ENCODE measurements at places on chromosomes 6 and 20.

DNA sequence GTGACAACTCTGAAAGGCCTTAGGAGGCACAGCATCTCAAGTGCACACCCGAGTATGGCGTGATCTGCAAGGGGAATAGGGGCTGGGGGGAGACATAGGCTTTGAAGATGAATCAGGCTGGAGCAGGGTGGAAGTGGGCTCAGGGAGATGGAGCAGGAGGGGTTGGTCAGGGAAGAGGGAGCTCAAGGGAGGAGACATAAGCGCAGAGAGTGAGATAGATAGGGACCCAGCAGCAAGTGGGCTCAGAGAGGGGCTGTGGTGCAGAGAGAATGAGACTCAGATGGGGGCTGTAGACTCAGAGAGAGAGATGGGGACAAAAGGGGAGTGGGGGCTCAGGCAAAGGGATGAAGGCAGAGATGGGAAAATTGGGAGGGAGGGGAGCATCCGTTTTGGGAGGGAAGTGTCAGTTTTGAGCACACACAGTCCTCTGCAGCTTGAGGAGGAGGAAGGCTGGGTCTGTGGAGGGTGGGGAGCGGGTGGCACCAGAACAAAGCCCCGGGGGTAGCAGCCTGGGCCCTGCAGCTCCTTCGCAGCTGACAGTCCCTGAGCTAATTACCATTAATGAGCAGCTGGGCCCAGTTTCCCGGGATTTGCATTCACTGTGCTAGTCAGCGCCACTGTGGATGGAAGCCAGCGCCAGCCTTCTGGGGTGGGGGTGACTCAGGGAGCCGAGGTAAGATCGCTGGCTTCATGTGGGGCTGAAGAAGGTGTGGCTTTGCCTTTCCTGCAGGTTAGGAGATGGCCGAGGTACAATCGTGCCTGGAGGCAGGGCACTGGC is 18.7 kb downstream of the SRXN1 start:
- ATAC-seq, result no peak

DNA sequence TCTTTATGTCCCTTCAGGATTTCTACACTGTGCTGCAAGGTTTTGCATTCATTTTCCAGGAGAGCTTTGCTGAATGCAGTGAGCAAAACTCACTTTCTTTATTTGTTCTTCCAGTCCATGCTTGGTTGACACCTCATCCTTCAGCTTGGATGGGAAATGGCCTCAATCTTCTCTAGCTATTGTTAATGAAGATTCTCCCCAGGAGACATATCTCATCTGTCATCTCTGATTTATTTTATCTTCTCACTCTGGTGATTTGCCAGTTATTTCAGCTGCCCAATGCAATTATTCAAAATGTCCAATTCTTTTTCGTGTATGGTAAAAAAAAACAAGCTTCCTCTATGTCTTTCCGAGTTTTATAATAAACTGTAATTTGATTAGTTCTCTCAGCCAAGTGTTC is 77.9 kb upstream of the PAK5 start:
- ATAC-seq, result no peak

- no peak for ATAC-seq
Observed at GRCh38 chr6:151229401-151230276, 10.1 kb upstream of the AKAP12 start.

DNA sequence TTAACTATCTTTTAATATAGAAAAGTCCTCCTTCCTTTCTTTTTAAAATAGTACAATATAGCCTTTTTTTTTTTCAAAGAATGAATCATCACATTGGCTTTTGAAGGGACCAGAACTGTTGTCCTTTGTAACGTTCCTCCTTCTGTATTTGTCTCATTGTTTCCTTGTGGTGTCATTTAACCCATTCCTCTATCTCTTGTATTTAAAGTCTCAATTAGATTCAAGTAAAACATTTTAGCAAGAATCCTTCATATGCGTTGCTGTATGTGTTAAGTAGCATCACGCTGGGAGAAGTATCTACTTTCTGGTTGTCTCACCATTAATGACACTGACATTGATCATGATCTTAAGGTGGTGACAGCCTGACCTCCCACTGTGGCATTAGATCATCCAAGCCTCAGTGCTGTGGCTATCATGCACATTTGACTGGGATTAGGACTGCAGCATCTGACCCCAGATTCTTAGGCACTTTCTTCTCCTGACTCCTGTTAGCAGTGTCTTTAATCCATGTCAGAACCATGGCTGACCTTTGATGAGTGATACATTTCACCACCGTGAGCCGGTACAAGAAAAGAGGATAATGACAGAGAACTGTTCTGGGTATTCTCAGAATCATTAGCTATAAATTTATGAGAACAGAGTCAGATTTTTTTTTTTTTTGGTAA is 67.5 kb upstream of the TFB1M start:
- no peak for ATAC-seq

- peak; percentile 97 for ATAC-seq
Observed at GRCh38 chr6:125153391-125154117, at the start of gene TPD52L1. Gene TPD52L1, plus strand, starts transcription at chr6:125153773. Its CDS starts 179 bp downstream, at chr6:125153952.

GRCh38 chr6:112109262-112109661 is 21.9 kb downstream of the FAM229B start:
- ATAC-seq, result no peak

GRCh38 chr6:9875605-9876353 is 539.1 kb downstream of the TFAP2A start:
- ATAC-seq, result no peak

GRCh38 chr6:35788423-35788982 is 7.7 kb downstream of the CLPSL1 start:
- no peak for ATAC-seq

GRCh38 chr6:112183271-112183671 is 71.1 kb downstream of the LAMA4 start:
- ATAC-seq, result no peak

DNA sequence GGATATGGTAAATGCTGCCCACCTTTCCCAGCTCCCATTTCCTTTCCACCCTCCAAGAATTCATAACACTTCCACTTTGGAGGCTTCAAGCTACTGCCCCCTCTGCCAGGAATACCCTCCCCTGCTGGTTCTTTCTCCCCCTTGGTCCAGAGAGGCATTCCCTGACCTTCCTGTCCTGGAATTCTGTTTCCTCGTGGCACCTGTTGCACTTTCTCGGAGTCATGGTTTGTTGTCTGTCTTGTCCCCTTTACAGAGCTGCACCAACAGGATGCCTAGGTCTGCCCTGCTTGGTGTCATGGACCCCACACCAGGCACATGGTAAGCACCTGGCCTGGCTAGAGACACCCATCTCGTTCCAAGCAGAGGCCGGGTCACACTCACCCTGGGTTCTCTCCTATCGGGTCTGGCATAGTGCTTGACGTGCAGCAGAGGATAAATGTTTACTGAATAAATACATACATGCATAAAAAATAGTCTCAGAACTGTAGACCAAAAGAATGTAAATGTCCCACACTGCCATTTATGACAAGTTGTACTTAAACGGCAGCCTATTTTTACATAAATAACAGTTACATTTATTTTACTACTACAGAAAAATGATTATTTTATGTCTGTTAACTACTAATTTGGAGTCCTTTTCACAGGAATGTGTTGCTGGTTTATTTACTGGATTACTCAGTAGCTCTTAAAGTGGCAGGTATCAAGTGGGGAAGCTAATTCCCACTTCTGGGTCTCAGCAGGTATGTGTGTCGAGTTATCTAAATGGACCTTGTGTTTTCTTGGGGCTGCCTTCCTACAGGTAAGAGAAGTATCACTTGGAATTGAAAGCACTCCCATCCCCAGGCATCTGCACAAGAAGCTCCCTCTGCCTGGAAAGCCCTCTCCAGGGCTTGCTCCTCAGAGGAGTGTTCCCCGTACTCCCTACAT is 69.3 kb downstream of the KIF13A start:
- no peak for ATAC-seq

DNA sequence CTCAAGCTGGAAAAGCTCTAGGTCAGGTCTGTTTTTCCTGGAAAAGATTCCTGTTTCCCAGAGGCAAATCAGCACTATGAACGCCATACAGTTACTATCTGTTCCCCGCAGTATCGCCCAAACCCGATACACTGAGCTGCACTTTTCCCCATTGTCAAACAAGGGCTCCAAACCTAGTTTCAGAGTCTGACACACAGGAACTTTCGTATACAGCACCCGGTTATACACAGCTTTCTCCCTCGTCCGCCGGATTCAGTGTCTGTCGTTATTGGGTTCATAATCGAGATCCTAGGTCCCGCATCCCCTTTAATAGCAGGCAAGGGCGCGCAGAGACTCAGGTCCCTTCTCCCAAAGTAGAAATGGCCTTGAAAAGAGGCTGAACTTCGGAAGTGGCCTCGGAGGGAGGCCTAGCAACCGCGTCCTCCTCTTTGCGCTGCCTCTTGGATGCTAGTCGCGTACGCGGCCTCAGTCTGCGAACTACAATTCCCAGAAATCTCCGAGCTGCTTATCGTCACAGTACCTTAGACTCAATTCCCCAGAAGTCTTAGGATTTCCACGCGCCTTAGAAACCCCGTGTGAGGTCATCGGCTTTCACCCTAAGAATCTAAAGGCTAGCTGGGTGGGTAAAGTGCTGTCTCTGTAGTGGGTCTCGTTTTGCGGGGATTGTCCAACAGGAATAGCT is 34.2 kb downstream of the ZNF391 start:
- no peak for ATAC-seq

DNA sequence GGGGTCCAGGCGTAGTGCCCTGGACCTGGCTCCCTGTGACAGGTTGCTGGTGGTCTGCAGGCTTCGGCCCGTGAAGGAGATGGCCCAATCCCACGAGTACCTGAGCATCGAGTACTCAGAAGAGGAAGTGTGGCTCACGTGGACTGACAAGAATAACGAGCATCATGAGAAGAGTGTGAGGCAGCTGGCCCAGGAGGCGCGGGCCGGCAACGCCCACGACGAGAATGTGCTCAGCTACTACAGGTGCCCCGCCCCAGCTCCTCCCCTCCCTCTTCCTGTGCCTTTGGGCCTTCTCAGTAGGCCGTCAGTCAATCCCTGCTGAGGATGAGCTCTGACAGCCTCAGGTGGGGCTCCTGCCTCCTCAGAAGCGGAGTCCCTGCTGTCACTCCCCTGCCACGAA is 42.6 kb downstream of the UQCC2 start:
- ATAC-seq, result no peak

DNA sequence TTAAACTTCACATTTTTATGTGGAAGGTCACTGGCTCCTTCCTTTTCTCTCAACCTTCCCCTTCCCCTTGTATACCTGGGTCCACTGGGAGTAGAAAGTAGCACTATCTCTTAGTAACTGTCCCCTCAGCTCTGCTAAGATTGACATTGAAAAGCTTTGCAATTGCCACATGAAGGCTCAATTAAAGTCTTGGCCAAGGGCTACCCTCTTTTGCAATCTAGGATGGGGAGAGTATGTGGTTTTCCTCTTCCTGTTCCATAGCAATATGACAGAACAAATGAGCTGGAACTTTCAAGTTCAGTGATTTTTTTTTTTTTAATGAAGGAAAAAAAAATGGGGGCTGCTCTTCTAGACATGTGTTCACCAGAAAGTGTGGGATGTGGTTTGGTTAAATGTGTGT is 37.1 kb downstream of the PROKR2 start:
- no peak for ATAC-seq

DNA sequence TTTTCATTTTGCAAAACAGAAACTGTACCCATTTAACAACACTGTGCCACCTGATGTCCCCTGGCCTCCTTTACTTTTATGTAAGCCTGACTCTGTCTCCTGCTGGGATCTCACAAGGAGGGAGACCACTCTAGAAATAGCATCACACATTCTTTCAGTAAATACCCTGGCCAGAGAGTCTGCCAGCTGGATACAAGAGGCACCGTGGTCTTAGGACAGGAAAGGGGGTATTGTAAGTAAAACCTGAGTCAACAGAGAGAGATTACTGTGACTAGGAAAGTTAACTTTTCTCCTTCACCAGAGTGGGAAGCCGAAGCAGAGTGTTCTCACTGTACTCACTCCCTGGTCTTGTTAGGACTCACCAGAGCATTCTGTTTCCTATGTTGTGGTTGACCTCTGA is 27.8 kb downstream of the CMTR1 start:
- ATAC-seq, result no peak

- ATAC-seq, result no peak
Observed at GRCh38 chr20:46117704-46118467, at the start of gene CD40. Gene CD40, plus strand, starts transcription at chr20:46118314. Its CDS starts 30 bp downstream, at chr20:46118344.

DNA sequence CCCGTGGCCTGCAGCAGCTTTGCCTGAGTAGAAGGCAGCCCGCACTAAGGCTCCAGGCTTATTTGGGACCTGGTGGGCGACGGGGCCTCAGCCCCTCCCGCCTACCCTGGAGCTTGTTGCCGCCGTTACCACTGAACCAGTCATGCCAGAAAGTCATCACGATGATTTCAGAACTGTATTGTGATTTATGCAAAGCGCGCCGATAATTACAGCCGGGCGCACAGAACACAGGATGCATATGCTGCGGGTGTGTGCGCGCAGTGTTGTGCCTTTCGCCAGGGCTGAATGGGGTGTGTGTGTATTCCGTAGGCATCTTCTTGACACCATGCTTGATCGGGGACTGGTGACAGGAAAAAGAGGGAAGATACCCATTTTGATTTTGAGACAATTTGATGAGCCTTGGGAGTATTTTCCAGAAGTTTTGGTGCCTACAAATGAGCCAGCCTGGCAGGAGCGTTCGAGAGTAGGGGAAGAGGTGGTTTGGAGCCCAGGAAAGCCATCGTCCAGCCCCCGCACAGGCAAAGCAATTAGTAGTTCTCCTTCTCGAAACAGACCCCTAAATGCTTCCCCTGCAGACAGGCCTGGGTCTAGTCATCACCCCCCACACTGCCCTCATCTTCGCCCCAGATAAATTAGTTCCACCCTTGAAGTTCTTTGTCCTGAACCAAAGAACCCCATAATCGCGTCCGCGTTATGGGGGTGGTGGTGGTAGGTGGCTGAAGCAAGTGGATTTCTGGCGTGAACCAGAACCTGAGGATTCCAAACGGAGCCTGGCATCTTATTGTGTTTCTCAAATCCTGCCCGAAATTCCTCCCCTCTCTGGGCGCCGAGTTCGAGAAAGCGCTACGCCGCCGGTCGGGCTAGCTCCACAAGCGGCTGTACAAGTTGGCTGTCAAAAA is 1.9 kb upstream of the NR2E1 start:
- ATAC-seq, result no peak

- no peak for ATAC-seq
Observed at GRCh38 chr20:33240923-33241322, 5.1 kb downstream of the BPIFA1 start.

GRCh38 chr6:157905590-157906342 is 75.9 kb upstream of the SYNJ2 start:
- no peak for ATAC-seq

GRCh38 chr6:34816635-34817301 is 24.9 kb downstream of the BLTP3A start:
- no peak for ATAC-seq

- peak; percentile 41 for ATAC-seq
Observed at GRCh38 chr6:72554761-72555221, 67.1 kb upstream of the KCNQ5 start.

- ATAC-seq, result no peak
Observed at GRCh38 chr20:38579921-38580320, 1.1 kb upstream of the ADIG start.

DNA sequence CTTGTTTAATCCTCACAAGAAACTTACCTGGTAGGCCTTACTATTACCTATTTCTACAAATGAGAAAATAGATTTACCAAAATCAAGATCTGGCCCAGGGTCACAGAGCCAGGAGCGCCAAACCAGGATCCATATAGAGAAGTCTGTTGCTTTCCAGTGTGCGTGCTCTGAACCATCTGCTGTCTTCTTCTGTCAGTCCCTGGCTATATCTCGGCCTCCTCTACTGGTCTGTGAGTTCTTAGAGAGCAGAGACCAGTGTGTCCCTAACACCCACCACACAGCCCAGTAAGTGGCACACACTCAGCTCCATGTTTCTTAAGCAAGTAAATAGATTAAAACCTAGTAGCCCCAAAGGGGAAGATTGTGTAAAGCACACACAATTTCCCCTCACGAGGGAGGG is 18.9 kb upstream of the ENPP5 start:
- ATAC-seq, result no peak

All from SK-N-SH treated with all-trans-retinoic acid at 6 μM for 48 hours (cell line).